GDM1 (cell line): ENCODE measurements at places on chromosomes 16 and 17.
A peak's percentile ranks its signal among the peaks of the same experiment; 100 is the strongest.

DNA sequence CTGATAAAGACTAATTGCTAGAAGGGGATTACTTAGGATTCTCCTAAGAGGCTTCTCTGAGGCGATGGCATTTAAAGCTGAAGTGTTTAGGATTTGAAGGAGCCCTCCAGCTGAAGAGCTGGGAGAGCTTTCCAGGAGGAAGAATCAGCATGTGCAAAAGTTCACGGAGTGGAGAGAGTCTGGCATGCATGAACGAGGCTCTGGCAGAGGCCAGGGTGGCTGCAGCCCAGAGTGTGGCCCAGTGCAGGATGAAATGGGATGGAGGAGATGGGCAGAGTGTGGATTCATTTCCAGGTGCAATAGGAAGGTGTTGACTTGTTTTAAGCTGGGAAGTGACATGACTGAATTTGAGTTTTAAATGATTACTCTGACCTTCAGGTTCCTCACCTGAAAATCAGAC lies 249.0 kb upstream of the CCL2 start:
- no peak for DNase-seq

DNA sequence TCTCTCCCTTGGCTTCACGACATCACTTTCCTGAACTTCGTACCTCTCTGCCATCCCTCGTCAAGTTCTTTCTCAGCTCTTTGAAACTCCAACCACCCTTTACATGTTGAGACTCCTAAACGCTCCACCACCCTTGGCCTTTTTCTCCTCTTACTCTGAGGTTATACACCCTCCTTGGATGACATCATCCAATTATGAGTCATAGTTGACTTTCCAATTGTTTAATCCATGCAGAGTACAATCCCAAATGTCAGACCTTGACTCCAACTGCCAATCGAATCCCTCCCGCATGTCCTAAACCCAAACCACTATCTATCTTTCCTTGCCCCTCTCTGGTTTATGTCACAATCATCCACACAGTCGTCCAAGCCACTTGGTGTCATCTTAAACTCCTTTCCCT lies 18.4 kb upstream of the C16orf82 start:
- no peak for DNase-seq

- no peak for DNase-seq
These were observed 4.6 kb downstream of the ANKRD13B start for GRCh38 chr17:29597361-29598172.

DNA sequence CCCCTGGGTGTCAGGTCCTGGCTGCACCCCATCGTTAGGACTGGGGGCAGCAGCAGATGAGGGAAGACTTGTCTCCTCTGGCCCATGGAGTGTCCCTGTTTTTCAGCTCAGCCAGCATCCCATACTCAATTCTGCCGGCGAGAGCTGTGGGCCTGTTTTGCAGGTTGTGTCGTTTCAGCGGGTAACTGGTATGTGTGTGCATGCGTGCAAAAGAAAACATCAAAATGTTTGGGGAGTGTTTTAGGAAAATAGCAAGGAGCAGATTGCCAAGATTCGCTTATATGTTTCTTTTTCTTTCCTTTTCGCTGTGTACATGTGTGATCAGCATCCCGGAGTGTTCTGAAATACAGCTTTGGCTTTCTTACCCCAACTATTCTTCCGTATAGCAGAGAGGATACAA lies 34.7 kb downstream of the MSI2 start:
- no peak for DNase-seq

GRCh38 chr16:11634312-11634711 lies 33.9 kb upstream of the SNN start:
- no peak for DNase-seq

- no peak for DNase-seq
These were observed 3.3 kb upstream of the HBZ start for GRCh38 chr16:149024-149660.

DNA sequence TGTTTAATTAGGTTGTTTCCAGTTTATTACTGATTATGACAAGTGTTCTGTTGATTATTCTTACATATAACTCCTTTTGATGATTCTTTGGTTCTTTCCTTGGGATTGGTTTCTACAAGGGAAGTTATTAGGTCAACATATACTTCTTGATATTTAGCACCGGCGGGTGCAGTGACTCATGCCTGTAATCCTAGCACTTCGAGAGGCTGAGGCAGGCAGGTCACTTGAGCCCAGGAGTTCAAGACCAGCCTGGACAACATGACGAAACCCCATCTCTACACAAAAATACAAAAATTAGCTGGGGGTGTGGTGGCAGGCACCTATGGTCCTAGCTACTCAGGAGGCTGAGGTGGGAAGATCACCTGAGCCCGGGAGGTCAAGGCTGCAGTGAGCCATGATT lies 120.2 kb upstream of the HAS3 start:
- no peak for DNase-seq

GRCh38 chr16:85431431-85432124 lies 181.5 kb upstream of the GSE1 start:
- DNase-seq, result no peak

DNA sequence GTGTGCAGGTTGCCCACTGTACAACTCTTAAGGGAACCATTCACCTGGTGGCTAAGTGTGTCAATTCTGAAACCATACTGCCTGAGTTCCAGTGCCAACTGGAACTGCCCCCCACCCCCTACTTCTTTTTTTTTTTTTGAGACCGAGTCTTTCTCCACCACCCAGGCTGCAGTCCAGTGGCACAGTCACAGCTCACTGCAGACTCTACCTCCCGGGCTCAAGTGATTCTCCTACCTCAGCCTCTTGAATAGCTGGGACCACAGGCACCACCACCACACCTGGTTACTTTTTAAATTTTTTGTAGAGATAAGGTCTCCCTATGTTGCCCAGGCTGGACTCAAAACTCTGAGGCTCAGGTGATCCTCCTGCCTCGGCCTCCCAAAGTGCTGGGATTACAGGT lies 40.4 kb upstream of the DHX8 start:
- no peak for DNase-seq

DNA sequence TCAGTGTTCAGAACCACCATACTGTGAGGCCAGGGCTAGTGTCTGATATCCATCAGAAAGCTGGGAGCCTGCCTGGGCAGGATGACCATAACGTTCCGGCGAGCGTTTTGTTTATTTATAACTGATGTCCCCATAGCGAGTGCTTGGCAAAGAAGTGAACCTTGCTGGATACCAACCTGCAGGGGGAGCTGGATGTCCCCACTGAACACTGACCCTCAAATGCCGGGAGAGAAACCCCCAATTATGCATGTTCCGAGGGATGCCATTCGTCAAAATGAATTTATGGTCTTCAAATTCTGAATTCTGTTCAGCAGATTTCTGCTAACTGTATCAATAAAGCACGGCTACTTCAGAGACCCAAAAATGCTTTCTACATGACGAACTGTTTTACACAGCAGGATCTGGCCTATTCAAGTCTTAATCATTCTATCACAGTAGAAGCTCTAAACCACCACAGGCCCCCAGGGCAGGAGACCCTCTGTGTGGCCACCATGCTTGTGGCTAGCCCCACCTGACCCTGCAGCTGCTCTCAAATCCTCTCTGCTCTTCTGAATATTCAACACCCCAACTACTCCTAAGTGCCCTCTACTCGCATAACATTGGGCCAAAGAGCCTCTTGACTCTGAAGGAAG lies 15.2 kb downstream of the MED24 start:
- DNase-seq, result no peak

GRCh38 chr16:88383401-88384221 lies 852 bp downstream of the ZNF469 start:
- DNase-seq, result no peak

- no peak for DNase-seq
These were observed 854 bp downstream of the MFSD6L start for GRCh38 chr17:8798176-8798845.

GRCh38 chr16:72404299-72404698 lies 232.3 kb upstream of the PMFBP1 start:
- no peak for DNase-seq

- DNase-seq, result no peak
These were observed 35.4 kb downstream of the NXPH3 start for GRCh38 chr17:49610883-49611584.

DNA sequence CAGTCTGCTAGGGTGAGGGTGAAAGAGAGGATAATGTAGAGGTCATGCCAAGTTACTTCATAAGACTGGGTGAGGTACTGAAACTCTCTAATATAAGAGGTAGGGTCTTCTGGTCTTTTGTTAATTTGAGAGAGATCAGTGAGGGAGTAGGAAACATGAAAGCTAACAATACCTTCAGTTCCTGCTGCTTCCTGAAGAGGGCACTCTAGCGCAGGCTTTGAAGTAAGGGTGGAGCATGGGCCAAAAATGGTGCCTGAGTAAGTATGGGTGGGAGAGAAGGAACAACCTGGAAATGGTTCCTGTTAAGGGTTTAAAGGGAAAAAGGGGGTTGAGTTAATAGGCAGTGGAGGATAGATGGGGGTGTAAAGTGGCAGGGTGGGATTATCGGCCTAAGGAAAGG lies 2449.5 kb downstream of the TP53TG3F start:
- peak; percentile 2 for DNase-seq

GRCh38 chr16:82580298-82580890 lies 46.4 kb upstream of the CDH13 start:
- no peak for DNase-seq
